ENCODE measurements at places on chromosomes 16 and 17.
A peak's percentile ranks its signal among the peaks of the same experiment; 100 is the strongest.

DNA sequence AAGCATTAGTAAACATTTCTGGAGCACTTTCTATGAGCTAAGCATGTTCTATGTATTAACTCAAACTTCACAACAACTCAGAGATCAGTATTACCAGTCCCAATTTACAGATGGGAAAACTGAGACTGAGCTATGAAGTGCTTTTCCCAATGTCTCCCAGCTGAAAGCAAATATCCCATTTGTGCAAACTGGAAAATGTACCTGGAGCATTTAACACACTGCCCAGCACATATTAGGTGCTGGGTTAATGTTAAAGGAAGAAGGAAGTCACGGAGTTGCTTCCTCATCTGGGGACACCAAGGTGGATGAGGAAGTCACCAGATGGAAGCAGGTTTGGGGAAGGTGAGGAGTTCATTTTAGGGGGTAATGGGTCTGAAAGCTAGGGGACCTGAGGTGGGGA lies 66.1 kb downstream of the ABCC6 start:
- DNase-seq: no peak

- DNase-seq: no peak
These were observed 23.1 kb downstream of the LITAFD start for GRCh38 chr16:8905168-8905762.

- DNase-seq: no peak
These were observed 834 bp upstream of the TXNDC11 start for GRCh38 chr16:11743308-11744074.

DNA sequence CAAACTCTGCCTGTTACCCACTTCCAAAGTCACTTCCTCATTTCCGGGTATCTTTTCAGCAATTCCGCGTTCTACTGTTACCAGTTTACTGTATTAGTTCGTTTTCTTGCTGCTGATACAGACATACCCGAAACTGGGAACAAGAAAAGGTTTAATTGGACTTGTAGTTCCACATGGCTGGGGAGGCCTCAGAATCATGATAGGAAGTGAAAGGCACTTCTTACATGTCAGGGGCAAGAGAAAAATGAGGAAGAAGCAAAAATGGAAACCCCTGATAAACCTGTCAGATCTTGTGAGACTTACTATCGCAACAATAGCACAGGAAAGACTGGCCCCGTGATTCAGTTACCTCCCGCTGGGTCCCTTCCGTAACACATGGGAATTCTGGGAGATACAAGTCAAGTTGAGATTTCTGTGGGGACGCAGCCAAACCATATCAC lies 30.9 kb downstream of the PAFAH1B1 start:
- DNase-seq: no peak

- no peak for DNase-seq
These were observed 3.7 kb upstream of the TACO1 start for GRCh38 chr17:63596856-63597586.

GRCh38 chr16:87206646-87207451 lies 110.3 kb downstream of the C16orf95 start:
- DNase-seq: no peak

DNA sequence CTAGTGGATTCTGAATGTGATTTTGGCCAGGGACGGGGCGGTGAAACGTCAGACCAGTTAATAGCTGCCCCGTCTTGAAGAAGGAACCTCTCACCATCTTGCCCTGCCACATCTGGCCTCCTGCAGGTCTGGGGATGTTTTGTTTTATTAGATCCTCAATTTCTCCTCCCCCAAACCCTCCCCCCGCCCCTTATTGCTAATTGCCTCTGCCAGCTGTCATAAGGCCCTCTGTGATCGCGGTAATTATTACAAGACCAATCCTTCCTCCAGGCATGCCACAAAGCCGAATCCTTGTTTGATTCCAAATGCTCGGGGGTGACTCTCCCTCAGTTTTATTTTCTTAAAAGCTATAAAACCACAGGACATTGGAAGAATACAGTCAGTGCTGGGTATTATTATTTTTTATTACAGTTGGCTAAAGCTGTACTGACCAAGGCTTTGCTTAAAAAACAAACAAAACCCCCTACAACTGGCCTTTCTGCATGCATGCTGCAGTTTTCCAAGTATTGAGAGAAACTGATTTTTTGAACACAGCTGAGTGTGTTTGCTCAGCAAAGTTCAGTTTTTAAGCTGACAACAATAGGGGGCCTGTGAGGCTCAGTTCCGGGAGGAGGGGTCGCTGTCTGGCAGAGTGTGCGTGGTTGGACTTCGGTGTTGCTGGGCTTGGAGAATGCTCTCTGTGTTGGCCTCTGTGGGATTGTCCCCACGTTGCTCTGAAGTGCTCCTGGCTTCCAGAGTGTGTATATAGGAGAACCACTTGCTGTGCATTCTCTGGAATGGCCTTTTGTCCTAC lies 1.7 kb downstream of the KSR1 start:
- peak; percentile 28 for DNase-seq

- no peak for DNase-seq
These were observed 15.2 kb upstream of the MTSS2 start for GRCh38 chr16:70701036-70701435.

DNA sequence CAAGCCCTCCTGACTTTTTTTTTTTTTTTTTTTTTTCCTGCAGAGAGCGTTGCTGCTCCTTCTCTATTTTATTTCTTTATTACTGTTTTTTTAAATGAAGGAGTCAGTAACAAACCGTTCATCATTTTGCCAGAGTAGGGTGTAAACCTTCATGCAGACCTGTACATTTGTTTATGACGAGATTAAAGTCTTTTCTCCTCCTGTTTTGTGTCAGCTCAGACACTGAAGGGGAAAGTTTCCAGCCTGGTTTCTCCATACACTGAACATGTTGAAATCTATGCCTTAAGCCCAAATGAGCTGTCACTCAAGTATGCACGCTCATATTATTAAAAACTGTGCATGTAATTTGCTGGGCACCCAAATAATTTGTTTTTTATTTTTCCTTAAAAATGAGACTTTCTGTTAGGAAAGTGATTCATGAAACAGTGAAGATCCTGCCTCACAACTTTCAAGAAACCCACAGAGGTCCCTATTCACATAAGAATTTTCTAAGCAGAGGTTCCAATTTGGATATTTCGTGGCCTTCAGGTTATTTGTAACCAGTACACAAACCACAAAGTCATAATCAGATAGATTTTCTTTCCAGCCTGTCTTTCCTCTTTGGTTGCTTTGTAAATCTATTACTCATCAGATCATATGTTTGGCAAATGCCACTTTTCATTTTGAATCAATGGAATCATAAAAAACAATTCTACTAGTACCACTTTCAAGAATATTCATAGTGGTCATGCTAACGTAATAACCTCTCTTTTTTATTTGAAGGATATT lies 700.3 kb downstream of the MAF start:
- no peak for DNase-seq

- no peak for DNase-seq
These were observed 540 bp downstream of the MFSD11 start for GRCh38 chr17:76738468-76738850.

- DNase-seq: no peak
These were observed 7.6 kb upstream of the CYTH1 start for GRCh38 chr17:78789663-78790181.

GRCh38 chr17:62714016-62714777 lies 86.7 kb downstream of the MRC2 start:
- DNase-seq: no peak

DNA sequence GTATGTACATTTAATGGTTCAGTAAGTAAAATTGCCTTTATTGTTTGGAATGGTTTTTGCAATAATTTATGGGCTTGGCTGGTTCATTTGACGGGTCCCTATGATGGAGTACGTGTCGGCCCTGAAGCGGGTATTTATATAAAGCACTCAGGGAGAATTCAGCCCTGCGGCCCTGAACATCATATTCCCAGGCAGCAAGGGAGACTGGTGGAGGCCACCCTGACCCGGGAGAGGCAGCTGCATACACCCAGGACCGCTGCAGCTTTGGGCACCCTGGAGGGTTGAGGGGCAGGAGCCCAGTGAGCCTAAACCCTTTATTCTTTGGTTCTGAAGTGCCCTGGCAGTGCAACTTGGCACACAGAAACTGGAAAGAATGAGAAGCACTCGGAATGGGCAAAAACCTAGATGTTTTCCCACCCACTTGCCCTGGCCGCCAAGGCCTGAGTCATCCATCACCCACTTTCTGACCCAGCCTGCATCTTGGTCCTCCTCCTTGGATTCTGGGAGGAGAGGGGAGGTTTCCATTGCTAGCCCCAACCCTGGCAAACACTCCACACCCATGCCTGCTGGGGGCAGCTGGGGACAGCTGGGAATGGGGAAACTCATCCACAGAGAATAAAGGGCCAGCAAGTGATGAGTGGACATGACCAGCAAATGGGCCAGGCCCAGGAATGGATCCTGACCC lies 162.2 kb upstream of the TNRC6C start:
- no peak for DNase-seq

GRCh38 chr16:7137560-7138330 lies 194.9 kb upstream of the RBFOX1 start:
- DNase-seq: no peak

GRCh38 chr16:48244863-48245195 lies 729 bp downstream of the LONP2 start:
- no peak for DNase-seq

GRCh38 chr16:74168445-74168844 lies 128.2 kb upstream of the PSMD7 start:
- DNase-seq: no peak
